ENCODE measurements at places on chromosomes 3 and 15.
A peak's percentile ranks its signal among the peaks of the same experiment; 100 is the strongest.

DNA sequence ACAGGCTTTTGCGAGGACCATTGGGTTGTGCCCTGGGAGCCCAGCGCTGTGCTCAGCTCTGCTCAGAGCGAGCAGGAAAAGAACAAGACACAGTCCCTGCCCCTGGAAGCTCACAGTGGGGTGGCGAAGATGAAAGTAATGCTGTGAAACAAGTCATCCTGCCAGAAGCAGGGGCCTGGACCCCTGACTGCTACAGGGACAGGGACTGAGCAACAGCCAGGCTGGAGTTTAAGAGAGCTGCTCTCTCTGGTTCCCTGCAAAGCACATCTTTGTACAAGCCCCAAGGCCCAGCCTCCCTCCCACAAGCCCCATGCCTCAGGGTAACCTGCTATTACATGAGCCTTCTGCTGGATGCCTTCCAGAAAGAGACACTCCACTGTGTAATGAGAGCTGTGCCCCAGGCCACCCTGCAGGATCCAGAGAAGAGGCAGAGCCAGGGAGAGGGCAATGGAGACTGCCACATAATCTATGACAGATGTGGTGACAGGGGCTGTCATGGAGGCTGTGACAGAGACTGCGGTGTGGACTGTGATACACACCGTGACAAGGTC is 7.1 kb upstream of the HCN4 start:
- DNase-seq, result no peak

GRCh38 chr15:89395461-89395871 is 60.8 kb upstream of the POLG start:
- no peak for DNase-seq

DNA sequence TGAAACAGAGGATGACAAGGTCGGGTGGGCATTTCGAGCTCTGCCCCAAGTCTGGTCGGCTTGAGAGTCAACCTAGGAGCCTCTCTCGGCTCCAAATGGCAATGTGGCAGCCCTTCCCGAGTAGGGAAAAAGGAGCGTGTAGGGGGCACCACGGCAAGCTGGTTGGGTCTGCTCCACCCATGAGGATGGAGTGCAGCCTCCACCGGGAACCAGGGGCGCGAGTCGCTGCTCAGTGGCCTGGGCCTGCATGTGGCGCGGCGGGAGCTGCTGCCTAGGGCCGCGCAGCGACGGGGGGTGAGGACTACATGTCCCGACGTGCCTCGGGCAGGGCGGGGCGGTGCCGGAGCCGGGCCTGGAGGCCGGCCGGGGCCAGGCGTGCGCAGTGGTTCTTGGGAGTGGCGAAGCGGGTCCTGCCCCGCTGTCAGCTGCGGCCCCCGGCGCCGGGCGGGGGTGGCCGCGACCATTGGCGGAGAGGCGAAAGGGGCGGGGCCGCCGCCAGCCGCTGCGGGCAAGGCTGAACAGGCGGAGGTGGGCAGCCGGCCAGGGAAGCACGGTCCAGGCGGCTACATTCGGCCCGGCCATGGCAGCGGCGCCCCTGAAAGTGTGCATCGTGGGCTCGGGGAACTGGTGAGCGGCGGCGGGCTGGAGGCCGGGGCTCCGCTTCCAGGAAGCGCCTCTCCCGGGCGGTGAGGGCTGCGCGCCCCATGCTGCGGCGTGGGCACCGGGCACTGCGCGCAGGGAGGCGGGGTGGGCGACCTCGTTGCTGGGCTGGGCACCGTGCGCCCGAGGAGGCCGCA is at the start of gene GPD1L:
Gene GPD1L, plus strand, starts transcription at position 489 of the 797 bp plus-strand sequence. Its CDS starts 92 bp downstream, at position 581.
- DNase-seq, result peak; percentile 93

GRCh38 chr15:89199746-89200145 is 21.6 kb downstream of the RLBP1 start:
- DNase-seq, result no peak

- no peak for DNase-seq
Measured at GRCh38 chr3:197795200-197795599, 4.1 kb downstream of the LRCH3 start.

DNA sequence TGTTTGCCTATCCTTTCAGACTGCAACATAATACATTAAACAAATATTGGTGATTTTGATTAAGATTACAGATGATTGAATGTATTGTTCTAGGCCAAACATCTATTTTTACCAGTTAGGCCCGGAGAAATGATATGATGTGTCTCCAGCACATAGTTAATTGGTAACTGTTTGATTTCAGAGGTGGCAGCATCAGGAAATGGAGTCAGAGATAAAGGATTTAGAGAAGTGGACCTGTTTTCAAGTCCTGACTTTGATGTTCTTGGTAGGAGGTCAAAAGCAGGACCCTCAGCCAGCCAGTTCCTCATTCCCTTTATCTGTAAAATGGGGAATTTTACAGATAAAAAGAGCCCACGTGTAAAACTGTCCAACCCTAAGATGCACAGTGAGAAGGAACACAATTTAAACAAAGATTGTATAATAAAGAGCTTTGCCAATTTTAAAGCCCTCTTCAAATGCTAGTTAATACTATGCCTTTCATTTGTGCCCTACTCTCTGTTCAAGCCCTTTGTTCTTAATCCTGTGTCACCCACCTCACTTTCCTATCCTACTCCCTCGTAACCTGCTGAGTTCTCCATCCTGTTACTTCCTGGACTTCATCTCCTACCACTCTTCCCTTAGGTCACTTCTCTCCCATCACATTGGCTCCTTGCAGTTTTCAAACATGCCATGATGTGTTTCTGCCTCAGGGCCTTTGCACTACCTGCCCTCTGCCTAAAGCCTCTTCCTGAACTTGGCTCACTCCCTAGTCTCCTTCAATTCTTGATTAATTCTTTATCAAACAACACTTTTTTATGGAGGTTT is 2.5 kb downstream of the TMEM212 start:
- DNase-seq, result no peak

DNA sequence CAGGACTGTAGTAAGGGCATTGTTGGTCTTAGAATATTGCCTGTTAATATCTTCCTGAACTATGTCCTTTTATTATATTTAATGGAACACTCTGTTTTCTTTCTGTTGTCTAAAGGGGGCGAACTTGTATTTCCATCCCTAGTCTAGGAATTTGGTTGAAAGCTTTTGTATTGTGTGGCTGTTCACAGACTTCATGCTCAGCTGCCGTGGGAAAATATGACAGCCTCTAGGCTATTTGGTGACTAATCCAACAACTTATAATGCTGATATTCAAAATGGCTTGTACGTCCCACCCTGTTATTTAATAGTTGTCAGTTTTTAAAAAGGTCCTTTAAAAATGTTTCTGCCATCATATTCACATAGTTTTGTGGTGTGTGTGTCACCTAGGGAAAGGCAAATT is 202.6 kb downstream of the KLHL25 start:
- DNase-seq, result no peak

GRCh38 chr15:83178869-83179325 is 28.7 kb downstream of the HDGFL3 start:
- DNase-seq, result no peak

- DNase-seq, result no peak
Measured at GRCh38 chr3:149647812-149648211, 10.0 kb downstream of the WWTR1 start.

DNA sequence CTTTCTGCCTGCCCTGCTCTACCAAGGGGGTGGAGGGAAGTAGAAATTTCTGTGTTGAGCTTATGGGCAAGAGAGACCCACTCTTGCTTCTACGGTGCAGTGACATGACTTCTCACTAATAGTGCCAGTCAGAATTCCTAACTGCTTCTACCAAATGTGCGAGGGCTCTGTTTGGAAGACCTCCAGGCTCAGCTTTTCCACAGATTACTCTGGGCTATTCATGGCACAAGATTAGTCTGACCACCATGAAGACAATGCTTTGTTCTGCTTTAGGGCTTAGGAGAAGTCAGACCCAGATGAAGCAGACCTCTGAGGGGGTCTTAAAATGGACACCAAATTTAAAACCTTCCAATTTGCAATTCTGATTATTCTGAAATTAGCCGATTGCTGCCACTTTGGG is 195.9 kb upstream of the TBC1D5 start:
- no peak for DNase-seq

GRCh38 chr3:96209699-96210098 is 604.7 kb upstream of the EPHA6 start:
- no peak for DNase-seq

DNA sequence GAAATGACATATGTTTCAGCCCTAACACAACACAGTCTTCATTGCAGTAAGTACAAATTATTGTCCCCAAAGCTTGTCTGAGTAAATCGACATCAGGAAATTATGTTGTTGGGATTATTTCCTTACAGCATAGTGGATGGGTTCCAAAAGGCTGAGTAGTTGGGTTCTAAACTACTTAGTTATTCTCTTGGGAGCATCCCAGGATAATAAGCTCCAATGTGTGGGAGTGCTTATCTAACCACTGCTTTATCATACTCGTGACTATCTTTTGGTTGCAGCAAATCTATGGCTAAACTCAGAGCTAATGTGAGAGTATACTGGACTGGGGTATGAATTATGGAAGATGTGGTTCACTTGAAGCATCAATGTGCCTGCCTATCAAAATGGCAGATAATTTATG is 128.5 kb downstream of the RBMS3 start:
- no peak for DNase-seq

DNA sequence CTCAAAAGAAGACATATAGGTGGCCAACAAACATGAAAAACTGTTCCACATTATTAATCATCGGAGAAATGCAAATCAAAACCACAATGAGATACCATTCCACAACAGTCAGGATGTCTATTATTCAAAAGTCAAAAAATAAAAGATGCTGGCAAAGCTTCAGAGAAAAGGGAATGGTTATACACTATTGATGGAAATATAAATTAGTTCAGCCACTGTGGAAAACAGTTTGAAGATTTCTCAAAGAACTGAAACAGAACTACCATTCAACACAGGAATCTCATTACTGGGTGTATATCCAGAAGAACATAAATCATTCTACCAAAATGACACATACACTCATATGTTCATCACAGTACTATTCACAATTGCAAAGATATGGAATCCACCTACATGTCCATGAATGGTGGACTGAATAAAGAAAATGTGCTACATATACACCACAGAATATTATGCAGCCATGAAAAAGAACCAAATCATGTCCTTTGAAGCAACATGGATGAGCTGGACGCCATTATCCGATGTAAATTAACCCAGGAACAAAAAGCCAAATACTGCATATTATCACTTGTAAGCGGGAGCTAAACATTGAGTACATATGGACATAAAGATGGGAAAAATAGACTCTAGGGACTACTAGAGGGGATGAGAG is 32.7 kb upstream of the DGKG start:
- no peak for DNase-seq

DNA sequence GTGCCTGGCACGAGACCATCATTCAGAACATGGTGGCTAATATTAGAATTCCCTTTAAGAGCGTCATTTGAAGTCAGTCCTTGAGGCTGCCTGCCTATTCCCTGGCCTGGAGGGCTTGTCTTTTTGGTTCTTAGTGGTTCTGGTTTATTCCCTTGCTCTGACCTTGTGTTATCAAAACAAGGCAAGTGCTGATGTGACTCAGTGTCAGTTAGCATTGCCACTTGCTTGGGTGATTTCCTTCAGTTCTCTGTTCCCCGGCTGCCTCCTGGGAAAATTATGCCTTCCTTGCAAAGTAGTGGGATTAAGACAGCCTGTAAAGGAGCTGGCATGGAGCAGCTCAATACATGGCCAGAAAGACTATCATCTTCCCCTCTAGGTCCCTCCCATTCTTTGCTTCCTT is 64.6 kb downstream of the EDEM1 start:
- DNase-seq, result no peak

DNA sequence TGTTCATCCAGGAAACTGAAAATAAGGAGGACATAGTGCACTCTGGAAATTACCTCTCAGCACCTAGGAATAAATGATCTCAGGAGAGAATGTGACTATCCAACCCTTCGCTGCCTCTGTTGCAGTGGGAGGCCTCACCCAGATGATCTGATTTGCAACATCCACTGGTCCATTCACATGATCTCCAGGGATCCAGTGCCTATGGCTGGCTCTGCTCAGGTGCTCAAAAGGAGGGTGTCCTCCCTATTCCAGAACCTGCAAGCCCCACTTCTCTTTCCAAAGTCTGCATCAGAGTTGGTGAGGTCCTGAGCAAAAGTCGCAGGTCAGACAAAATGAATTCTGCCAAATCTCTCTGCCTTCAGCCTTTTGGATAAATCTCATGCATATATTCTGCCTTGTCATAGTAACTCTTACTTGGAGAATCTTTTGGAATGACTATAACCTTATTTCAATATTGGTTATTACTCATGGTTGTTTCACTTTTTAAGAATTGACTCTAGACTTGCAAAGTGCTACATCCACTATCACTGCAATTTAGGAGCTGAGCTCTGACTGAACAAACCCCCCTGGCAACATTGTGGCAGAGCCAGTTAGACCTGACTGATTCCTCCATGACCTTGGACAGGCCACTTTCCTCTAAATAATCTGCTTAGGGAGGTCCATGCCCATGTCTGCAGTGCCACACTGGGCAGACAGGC is 295.1 kb downstream of the EPHB1 start:
- DNase-seq, result no peak

DNA sequence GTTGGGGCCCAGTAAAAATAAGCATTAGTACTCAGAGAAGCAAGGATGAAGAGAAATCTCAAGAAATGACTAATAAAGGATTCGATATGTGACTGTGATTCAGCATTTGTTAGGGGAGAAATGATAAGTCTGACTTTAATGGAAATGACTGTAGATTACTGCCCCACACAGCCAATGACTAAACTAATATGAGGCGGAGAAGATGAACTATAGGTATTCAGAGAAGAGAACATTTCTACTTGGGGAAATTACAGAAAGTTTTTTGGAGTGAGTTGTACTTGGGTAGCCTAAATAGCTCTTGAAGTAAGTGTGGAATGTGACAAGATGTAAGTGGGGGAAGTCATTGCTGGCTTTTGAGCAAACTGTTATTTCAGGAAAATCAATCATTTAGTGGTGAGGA is 380.0 kb downstream of the PDCD6IP start:
- no peak for DNase-seq

GRCh38 chr15:35540885-35541284 is 5.1 kb downstream of the DPH6 start:
- DNase-seq, result no peak

GRCh38 chr3:13072239-13072599 is 1.0 kb downstream of the IQSEC1 start:
- DNase-seq, result no peak

- no peak for DNase-seq
Measured at GRCh38 chr3:130656627-130657026, 90.0 kb downstream of the PIK3R4 start.

DNA sequence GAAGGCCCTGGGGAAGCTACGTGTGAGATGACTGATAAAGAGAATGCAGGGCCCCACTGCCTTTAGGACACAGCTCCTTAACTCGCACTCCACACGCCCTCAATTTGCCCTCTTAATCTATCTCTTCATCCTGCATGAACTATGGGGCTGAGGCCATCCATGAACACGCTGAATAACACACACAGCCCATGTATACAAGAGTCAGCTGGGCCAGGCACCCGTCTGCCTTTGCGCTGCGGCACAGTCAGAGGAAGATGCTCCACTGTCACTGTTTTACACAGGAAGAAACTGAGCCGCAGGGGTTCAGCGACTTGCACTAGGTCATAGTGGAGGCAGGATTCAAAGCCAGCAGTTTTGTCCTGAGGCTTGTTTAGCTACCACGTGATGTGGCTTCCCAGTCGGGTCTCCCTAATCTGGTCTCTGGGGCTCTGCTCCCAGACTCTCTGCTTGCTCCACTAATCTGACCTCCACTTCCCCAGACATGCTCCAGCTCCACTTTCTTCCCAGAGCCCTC is 43.9 kb downstream of the TLE3 start:
- no peak for DNase-seq

GRCh38 chr3:49804141-49805041 is 1.3 kb downstream of the INKA1 start:
- DNase-seq, result no peak

- peak; percentile 82 for DNase-seq
Measured at GRCh38 chr15:41904541-41905005, 10.7 kb upstream of the SPTBN5 start.

GRCh38 chr3:44862226-44862637 is 520 bp downstream of the TMEM42 start:
- no peak for DNase-seq

GRCh38 chr3:64756398-64756986 is 68.7 kb upstream of the ADAMTS9 start:
- no peak for DNase-seq

Measured in CD4-positive, alpha-beta T cell treated with Interleukin-12 subunit alpha and Interleukin-12 subunit beta, for 1 hour (primary cell).